H1 (cell line): ENCODE measurements at places on chromosomes 16 and 17. TPM values are rescaled to one million over a fixed set of nuclear protein-coding genes. Genes with fewer than 3 reads are reported as not detected.

- DNase-seq = peak; percentile 96
Observed at GRCh38 chr17:44354582-44355561, 8.8 kb downstream of the FAM171A2 start.

C16orf95 gene
- total RNA-seq = 5.4 and 6.0 TPM in 2 replicates

TNFRSF13B gene
- total RNA-seq = not detected in 2 replicates

DNA sequence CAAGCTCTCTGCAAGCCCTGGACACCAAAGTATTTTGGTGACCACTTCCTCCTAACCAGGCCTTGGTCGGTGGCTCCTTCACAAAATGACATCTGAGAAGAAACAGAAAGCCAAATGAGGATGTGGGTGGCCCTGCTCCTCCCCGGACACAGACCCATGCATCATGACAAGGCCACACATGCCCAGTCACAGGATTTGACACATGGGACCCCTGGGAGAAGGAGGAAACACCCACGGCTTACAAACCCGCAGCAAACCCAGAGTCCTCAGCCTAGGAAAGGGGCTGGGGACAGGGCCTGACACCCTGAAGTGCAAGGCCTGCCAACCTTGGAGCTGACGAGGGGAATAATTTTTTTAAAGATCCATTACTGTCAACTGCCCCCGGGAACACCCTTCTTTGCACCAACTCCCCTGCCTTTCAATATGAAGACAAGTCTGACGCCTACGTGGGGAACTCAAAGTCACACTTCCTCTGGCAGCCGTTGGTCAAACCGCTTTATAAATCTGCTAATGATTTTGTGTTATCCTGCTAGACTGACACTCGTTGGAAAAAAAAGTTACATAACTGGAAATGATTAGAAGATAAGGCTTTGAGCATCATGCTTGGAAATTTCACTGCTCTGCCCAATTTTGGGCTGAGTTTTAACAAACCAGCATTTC is 41.3 kb downstream of the GAS7 start:
- DNase-seq = no peak

DNA sequence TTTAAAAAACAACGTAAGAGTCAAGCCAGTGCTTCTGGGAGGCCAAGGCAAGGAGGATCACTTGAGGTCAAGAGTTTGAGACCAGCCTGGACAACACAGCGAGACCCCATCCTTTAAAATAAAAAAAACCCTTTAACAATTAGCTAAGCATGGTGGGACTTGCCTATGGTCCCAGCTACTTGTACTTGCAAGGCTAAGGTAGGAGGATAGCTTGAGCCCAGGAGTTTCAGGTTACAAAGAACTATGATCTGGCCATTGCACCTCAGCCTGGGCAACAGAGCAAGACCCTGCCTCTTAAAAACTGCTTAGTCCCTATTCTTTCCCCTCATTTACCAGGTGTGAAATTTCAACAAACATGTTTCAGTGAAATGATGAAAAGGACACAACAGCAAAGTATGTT is 89.5 kb downstream of the STH start:
- no peak for DNase-seq

DNA sequence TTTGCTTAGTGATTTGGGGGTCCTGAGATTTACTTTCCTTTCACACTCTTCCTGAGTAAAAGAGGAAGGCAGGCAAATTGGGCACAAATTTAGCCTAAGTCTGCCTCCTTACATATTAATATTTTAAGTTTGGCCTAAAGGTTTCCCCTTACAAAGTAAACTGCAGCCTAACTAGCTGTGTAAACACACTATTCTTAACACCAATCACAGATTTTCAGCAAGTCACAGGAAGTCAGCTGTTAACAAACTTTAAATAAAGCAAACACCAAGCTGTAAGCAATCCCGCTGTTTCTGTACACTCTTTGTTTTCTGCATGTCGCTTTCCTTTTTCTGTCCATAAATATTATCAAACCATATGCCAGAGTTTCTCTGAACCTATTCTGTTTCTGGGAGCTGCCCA is 45.1 kb upstream of the ABCC11 start:
- DNase-seq = no peak

KRT16 gene
- not detected in 2 replicates for total RNA-seq

DNA sequence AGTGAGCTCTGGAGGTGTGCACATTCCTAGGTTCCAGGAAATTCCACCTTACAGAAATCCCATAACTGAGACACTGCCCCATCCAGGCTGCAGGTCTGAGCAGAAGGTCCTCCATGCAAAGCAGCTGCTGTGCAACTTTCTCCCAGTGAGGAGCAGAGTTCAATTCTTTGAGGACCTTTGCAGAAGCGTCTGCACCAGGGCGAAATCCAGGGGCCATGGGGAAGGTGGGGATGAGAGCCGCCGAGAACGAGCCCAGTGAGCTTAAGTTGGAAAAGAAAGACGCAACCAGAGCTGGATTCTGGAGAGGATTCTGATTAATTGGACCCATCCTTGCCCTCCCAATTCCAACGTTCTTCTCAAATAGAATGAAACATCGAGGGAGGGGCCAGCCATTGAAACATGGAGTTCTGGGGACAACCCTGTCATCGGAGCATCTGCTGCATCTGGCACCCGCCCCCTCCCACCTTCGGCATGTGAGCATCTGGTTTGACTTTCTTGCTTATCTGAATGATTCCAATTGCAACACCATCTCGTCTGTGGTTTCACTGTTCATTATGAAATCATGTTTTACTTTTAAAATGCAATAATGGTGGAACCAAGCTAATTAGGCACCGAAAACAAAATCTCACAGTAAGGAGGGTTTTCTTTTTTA is 190.6 kb upstream of the FOXF1 start:
- no peak for DNase-seq

HELZ gene
- total RNA-seq = 47.3 and 48.7 TPM in 2 replicates

GFAP gene
- 1.3 and 1.6 TPM in 2 replicates for total RNA-seq

- DNase-seq = no peak
Observed at GRCh38 chr16:10624527-10624926, 44.1 kb upstream of the EMP2 start.

DNA sequence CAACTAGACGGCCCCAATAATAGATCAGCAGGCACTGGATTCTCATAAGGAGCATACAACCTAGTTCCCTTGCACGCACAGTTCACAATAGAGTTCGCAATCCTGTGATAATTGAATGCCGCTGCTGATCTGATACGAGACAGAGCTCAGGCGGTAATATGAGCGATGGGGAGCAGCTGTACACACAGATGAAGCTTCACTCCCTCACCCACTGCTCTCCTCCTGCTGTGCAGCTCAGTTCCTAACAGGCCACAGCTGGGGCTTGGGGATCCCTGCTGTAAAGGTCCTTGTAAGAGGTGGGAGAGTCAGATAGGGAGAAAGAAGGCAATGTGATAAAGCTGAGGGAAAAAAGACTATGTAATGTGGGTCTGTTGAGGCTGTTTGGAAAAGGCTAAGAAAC is 577.5 kb downstream of the RBFOX1 start:
- no peak for DNase-seq

DNA sequence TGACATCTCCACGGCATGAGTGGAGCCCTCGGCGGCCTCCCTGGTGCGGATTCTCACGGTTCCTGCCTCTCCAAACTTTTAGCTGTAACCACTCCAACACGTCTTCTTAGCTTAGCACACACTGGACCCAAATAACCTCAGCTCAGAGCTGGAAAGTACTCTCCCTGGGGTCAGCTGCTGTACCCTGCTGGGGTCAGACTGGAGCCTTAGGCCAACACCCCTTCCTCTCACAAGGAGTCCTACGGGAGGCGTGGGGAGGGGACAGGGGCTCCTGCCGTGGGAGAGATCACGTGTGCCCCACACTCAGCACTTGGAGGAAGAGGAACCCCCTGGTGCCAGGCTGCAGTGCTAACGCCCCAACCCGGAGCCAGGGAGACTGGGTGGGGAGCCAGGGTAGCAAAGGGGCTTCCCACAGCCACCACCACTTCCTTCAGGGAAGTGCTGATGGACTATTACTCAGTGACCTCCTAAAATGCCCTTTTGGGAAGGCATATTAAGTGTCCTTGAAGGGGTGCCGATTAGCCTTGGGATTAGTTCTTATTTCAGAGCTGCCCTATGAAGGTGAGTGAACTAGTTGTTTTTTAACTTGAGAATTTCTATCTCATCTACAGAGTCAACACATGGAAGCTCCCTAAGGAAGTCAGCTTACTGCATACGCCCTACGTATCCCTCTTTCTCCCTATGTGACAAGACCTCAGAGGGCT is 124.0 kb downstream of the HIC1 start:
- DNase-seq = no peak
